ELF-1 (cell line): ENCODE measurements at places on chromosomes 2 and 18.

- no peak for DNase-seq
Observed at GRCh38 chr2:82143343-82143742, 1838.8 kb upstream of the LRRTM1 start.

DNA sequence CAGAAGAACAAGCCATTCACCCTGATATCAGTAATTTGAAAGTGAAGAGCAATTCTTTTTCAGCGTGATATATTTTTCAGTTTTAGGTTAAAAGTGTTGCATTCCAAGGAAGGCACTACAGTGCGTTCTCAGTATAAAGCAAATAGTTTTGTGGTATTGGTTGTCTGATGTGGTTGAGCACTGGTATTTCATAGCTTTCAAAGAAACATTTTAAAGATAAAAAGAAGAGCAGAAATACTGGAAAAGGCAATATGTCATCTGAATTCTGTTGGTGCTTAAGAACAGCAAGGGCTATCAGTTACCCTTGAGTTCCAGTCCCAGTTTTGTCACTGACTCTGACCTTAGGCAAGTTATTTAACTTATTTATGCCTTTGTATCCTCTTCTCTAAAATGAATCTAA is 191.6 kb downstream of the BABAM2 start:
- DNase-seq, result no peak

DNA sequence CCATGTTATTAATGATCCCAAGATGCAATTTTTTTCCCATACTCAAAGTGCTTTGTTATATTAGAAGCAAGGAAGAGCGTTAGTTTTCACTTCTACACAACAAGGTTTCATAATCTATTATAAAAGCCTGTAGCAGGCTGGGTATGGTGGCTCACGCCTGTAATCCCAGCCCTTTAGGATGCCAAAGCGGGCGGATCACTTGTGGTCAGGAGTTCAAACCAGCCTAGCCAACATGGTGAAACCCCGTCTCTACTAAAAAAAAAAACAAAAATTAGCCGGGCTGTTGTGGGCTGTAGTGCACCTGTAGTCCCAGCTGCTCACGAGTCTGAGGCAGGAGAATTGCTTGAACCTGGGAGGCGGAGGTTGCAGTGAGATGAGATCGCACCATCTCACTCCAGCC is 19.0 kb upstream of the SERPINB2 start:
- DNase-seq, result no peak

DNA sequence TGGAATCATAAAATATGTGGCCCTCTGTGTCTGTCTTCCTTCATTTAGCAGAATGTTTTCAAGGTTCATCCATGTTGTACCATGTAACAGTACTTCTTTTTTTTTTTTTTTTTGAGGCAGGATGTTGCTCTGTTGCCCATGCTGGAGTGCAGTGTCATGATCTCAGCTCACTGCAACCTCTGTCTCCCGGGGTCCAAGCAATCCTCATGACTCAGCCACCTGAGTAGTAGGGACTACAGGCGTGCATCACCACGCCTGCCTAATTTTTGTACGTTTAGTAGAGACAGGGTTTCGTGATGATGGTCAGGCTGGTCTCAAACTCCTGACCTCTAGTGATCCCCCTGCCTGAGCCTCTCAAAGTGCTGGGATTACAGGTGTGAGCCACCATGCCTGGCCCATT is 31.2 kb downstream of the RAB1A start:
- no peak for DNase-seq

GRCh38 chr2:49032936-49033335 is 121.4 kb downstream of the FSHR start:
- no peak for DNase-seq
